ENCODE measurements at places on chromosomes 2 and 18. TPM values are rescaled to one million over a fixed set of nuclear protein-coding genes. Genes with fewer than 3 reads are reported as not detected.

SLC19A3 gene
- total RNA-seq = not detected

CACNB4 gene
- not detected for total RNA-seq

GNAL gene
- total RNA-seq = 0.05 TPM

IL1R1 gene
- total RNA-seq = 8.9 TPM

COLEC12 gene
- 1.7 TPM for total RNA-seq

ST8SIA5 gene
- not detected for total RNA-seq

TTC31 gene
- 22.0 TPM for total RNA-seq

UGT1A8 gene
- not detected for total RNA-seq

EFR3B gene
- total RNA-seq = 0.67 TPM

RRM2 gene
- 173 TPM for total RNA-seq

SERPINB2 gene
- 5.7 TPM for total RNA-seq

GALNT14 gene
- 2.1 TPM for total RNA-seq

D2HGDH gene
- 7.5 TPM for total RNA-seq

HNMT gene
- total RNA-seq = 5.5 TPM

FAP gene
- total RNA-seq = 12.9 TPM

CCDC68 gene
- 5.9 TPM for total RNA-seq

DSG1 gene
- total RNA-seq = not detected

RHOB gene
- total RNA-seq = 246 TPM

TEX44 gene
- not detected for total RNA-seq

ATP6V1B1 gene
- total RNA-seq = not detected

LBH gene
- 18.6 TPM for total RNA-seq

REEP1 gene
- 0.40 TPM for total RNA-seq

DES gene
- total RNA-seq = not detected

DNAH7 gene
- total RNA-seq = not detected

CDH20 gene
- total RNA-seq = 0.07 TPM

SPC25 gene
- 18.8 TPM for total RNA-seq

SNRNP27 gene
- 48.5 TPM for total RNA-seq

Measured in mammary microvascular endothelial cell (primary cell).